Effector memory CD8-positive, alpha-beta T cell (primary cell): ENCODE measurements at places on chromosomes 6 and 20.

GRCh38 chr6:97222903-97223302, 60.1 kb downstream of the MMS22L start:
- DNase-seq: no peak
- H3K27ac ChIP-seq: no peak overlapping the region
- no peak overlapping the region for H3K4me3 ChIP-seq
- peaks cover 8% of the 10 kb centered on the region for H3K36me3 ChIP-seq
- H3K27me3 ChIP-seq: no peaks in the 10 kb centered on the region

- no peak overlapping the region for H3K4me3 ChIP-seq
- peaks cover 81% of the 10 kb centered on the region for H3K27me3 ChIP-seq
- no peaks in the 10 kb centered on the region for H3K36me3 ChIP-seq
Observed at GRCh38 chr6:28607990-28608389, 82.3 kb downstream of the GPX5 start.

DNA sequence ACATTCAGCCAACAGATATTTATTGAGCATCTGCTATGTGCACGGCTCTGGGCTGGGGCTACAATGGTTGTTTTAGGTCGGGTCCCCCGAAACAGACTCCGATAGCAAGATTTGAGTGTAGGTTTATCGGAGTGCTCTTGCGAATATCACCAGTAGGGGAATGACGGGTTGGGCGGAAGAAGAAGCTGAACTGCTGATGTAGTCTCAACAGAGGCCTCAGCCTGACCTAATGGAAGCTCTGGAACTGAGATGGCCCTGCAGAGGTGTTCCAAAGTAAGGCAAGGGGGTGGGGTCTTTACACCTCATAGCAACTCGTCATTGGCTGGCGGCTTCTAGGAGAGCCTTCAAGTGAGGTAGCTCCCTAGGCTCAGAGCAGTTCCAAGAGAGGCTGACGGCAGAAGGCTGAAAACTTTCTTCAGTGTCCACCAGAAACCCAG, 1.1 kb downstream of the L3MBTL1 start:
- peak overlapping the region; percentile 53 for H3K4me3 ChIP-seq
- peaks cover 3% of the 10 kb centered on the region for H3K36me3 ChIP-seq
- H3K4me1 ChIP-seq: peaks cover 3% of the 10 kb centered on the region
- no peak overlapping the region for H3K27ac ChIP-seq
- DNase-seq: no peak
- peaks cover 37% of the 10 kb centered on the region for H3K27me3 ChIP-seq

DNA sequence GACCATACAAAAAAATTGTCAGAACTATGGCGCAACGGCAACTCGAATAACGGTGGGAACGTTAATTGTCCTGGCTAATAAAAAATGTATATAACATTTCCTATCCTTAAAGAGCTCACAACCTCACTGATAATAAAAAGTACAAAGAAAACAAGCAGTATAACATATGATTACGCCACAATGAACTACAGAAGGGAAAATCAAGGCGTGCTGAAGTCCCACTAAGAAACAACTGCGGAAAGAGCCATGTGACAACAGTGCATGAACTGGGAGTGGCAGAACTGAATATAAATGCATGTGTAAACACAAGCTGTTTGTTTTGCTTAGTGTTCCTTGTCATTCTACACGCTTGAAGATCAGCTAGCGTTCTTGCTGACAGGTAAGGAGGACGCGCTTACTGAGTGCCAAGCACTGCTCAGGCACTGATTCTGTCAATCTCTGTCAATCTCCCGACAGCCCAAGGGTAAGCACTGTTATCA, 466 bp upstream of the PSMB1 start:
- H3K27me3 ChIP-seq: no peaks in the 10 kb centered on the region
- H3K36me3 ChIP-seq: peaks cover 28% of the 10 kb centered on the region
- no peak overlapping the region for H3K27ac ChIP-seq

GRCh38 chr6:92174398-92175073, 1244.8 kb downstream of the EPHA7 start:
- no peaks in the 10 kb centered on the region for H3K27me3 ChIP-seq
- H3K36me3 ChIP-seq: no peaks in the 10 kb centered on the region
- DNase-seq: no peak
- no peak overlapping the region for H3K27ac ChIP-seq
- H3K4me1 ChIP-seq: no peaks in the 10 kb centered on the region
- no peak overlapping the region for H3K4me3 ChIP-seq

DNA sequence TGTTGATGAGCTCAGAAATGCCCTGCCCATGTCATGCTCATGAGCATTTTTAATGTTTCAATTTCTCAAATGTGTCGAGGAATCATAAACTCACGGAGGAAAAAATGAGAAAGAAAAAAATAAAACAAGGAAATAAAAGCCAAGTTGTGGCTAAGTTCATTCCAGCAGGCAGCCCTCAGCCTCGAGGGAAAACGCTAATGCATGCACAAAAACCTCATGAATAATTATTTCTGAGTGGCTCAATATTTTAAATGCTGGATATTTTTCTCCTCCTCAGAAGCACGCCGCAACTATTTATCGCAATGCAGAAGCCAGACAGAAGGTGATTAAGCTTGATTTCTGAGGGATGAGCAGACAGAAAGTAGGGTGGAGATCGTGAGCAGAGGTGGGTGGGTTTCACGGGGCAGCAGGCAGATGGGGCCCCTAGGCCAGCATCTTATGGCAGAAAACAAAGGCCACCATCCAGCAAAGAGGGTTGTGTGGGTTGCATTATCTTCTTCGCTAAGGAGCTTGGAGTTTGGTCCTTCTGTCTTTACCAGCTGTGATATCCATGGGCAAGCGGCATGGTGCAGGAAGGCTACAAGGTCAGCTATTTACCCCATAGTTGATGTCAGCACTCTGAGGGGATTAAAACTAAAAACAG, 151.5 kb upstream of the LRFN2 start:
- no peak for DNase-seq
- H3K4me3 ChIP-seq: no peak overlapping the region
- peaks cover 88% of the 10 kb centered on the region for H3K27me3 ChIP-seq

- no peak overlapping the region for H3K4me3 ChIP-seq
- no peak for DNase-seq
- no peaks in the 10 kb centered on the region for H3K4me1 ChIP-seq
- H3K36me3 ChIP-seq: peaks cover 6% of the 10 kb centered on the region
- no peak overlapping the region for H3K27ac ChIP-seq
Observed at GRCh38 chr6:149445095-149445466, 39.7 kb downstream of the ZC3H12D start.

DNA sequence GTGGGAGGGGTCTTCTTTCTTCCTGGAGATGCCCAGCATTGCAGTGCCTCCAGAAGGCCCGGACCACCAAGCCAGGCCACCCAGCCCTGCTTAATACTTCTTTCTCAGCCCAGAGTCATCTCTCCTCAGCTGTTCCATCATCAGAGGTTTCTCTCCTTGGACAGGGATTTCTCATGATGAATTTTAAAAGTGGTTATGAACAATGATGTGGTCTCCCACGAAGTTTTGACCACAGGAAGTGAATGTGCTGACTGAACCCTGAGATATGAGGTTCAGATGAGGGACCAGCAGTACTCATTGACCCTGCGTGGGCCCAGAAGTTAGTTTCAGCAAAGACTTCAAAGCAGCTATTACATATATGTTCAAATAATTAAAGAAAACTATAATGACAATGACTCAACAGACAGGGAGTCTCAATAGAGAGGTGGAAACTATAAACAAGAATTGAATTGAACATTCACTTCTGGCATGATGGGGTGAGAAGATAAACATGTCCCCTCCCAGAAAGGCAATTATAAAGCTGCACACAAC, 114.5 kb upstream of the SLC22A16 start:
- H3K4me1 ChIP-seq: peaks cover 2% of the 10 kb centered on the region
- H3K27ac ChIP-seq: no peak overlapping the region
- no peak for DNase-seq
- no peak overlapping the region for H3K4me3 ChIP-seq
- H3K36me3 ChIP-seq: no peaks in the 10 kb centered on the region

DNA sequence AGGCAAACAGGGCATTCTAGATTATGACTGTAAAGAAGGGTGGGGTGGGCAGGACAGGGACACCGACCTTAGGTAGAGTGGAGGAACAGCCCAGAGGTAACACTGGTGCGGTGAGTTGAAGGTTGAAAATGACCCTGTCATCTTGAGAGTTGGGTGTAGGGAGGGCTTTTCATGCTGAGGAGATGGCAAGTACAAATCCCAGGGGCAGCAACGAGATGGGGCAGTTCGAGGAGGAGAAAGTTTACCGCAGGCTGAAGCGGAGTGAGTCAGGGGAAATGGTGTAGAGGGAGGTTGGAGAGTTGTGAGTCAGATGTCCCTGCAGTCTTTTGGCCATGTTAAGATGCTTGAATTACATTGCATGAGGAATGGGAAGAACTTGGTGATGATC, 101.1 kb downstream of the HIVEP1 start:
- H3K4me1 ChIP-seq: peaks cover 26% of the 10 kb centered on the region
- DNase-seq: no peak
- H3K27me3 ChIP-seq: no peaks in the 10 kb centered on the region

- H3K4me3 ChIP-seq: no peak overlapping the region
- no peak for DNase-seq
- H3K4me1 ChIP-seq: no peaks in the 10 kb centered on the region
- no peak overlapping the region for H3K27ac ChIP-seq
- H3K36me3 ChIP-seq: no peaks in the 10 kb centered on the region
Observed at GRCh38 chr6:65436281-65436680, 270.7 kb downstream of the EYS start.

DNA sequence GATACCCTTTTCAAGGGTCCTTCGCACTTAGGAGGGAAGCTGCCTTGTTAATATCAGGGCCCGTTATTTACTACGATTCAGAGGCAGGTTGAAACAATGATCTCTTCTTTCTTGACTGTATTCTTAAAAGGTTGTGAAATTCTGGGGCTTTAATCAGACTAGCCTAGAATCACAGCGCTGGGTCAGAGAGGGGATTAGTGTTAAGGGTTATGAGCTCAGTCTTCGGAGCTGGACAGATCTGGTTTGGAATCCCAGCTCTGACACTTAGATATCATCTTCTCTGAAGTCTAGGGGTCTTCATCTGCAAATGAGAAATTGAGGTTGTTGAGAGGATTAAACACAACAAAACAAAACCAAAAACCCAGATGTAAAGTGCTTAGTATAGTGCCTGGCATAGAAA, 77.4 kb downstream of the CD83 start:
- no peaks in the 10 kb centered on the region for H3K36me3 ChIP-seq
- no peak overlapping the region for H3K4me3 ChIP-seq
- H3K27me3 ChIP-seq: peaks cover 29% of the 10 kb centered on the region
- no peak for DNase-seq
- no peaks in the 10 kb centered on the region for H3K4me1 ChIP-seq
- no peak overlapping the region for H3K27ac ChIP-seq

DNA sequence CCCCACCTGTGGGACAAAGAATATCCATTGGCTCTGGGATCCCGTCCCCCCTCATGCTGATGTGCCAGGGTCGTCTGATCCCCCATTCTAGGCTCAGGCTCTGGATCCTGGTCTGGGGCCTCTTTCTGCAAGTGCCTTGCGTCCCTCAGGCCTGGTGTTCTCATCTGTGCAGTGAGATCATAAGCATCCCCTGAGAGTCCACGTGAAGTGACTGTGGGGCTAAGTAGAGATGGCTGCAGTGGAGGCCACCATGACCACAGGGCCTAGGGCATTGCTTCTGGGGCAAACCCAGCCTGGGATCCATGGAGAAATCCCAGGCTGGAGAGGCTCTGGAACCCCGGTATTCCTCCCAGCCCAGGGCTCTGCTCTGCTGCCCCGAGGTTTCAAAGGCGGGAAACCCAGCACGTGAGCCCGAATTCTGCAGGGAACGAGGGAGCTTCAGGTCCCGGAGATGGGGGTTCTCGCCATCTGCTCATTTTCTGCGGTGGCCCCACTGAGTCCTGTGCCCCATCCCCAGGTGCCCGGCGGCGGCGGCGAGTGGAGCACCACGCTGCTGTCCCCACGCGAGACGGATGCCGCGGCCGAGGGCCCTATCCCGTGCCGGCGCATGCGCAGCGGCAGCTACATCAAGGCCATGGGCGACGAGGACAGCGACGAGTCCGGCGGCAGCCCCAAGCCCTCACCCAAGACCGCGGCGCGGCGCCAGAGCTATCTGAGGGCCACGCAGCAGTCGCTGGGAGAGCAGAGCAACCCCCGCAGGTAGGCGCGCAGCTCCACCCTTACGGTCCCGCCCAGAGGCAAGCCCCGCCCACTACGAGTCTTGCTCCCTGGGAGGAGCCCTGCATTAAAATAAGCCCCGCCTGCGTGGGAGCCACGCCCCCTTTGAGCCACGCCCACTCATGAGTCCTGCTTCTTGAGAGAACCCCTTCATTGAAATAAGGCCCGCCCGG, 105.5 kb upstream of the MYL9 start:
- H3K4me3 ChIP-seq: peak overlapping the region; percentile 58
- no peaks in the 10 kb centered on the region for H3K36me3 ChIP-seq
- peaks cover 14% of the 10 kb centered on the region for H3K27me3 ChIP-seq
- peak; percentile 81 for DNase-seq

- H3K27me3 ChIP-seq: no peaks in the 10 kb centered on the region
- no peak overlapping the region for H3K27ac ChIP-seq
- H3K4me3 ChIP-seq: no peak overlapping the region
- peaks cover 37% of the 10 kb centered on the region for H3K4me1 ChIP-seq
- peaks cover 6% of the 10 kb centered on the region for H3K36me3 ChIP-seq
Observed at GRCh38 chr20:17594443-17594842, 24.6 kb downstream of the DSTN start.

DNA sequence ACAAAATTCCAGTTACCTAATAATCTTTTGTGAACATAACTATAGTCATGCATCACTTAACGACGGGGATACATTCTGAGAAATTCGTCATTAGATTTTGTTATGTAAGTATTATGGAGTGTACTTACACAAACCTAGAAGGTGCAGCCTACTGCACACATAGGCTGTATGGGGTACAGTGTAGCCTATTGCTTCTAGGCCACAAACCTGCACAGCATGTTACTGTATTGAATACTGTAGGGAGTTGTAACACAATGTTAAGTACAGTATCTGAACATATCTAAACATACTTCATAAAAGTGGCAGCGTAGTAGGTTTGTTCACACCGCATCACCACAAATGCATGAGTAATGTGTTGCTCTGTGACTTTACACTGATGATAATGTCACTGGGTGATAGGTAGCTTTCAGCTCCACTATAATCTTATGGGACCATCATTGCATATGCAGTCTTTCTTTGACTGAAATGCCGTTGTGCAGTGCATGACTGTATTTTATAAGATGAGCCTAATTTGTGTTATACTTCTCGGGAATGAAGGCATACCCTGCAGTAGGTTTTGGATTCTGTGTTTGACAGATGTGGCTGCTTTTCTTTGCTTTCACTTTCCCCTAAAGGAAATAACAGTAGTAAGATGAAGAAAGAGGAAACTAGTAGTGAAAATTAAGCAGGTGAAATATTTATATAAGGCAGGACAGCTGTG, 365.6 kb downstream of the FARS2 start:
- H3K4me3 ChIP-seq: peak overlapping the region; percentile 31
- peaks cover 8% of the 10 kb centered on the region for H3K36me3 ChIP-seq
- DNase-seq: peak; percentile 8
- H3K4me1 ChIP-seq: peaks cover 33% of the 10 kb centered on the region

GRCh38 chr20:42902509-42902908, 287.2 kb downstream of the PTPRT start:
- no peak for DNase-seq
- H3K4me1 ChIP-seq: no peaks in the 10 kb centered on the region
- H3K27me3 ChIP-seq: no peaks in the 10 kb centered on the region
- no peak overlapping the region for H3K4me3 ChIP-seq

DNA sequence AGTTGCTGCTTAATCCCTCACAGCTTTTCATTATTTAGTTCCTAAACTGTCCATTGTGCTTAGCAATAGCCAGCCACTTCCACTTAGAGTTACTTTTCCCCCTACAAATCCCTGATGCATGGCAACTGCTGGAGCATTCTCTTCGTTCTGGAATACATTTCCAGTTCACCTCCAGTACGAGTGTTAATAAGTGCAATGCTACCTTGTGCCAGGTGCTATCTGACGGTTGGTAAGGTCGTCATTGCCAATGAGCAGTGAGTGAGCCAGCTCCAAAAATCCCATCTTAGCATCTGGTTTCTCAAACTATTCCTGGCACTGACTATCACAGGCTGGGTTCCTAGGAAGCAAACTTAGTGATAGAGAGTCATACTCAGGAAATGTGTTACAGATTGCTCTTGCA, 114.1 kb upstream of the ADGRF1 start:
- no peaks in the 10 kb centered on the region for H3K4me1 ChIP-seq
- H3K27ac ChIP-seq: no peak overlapping the region
- H3K4me3 ChIP-seq: no peak overlapping the region
- DNase-seq: no peak
